Esophagus mucosa (tissue), 1 donor: ENCODE measurements at places on chromosomes 2 and 18. TPM values are rescaled to one million over a fixed set of nuclear protein-coding genes. Genes with fewer than 3 reads are reported as not detected.

- ATAC-seq, result peak; percentile 39
Observed at GRCh38 chr2:208025814-208026184, 472 bp upstream of the PLEKHM3 start.

DNA sequence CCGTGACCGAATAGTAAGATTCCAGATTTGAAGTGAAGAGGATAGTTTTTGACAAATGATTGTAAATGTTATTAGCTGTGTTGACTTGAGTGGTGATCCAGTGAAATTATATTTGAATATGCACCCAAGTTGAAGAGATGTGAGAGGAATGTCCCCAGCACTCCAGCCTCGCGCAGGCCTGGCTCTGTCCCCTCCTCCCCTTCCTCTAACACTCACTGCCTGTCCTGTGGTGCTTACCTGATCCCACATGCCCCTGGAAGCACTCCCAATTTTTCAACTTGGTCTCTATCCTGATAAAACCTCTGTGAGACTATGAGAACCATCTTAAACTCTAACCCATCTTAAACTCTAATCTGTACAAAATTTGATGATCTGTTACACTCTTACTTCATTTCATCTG lies 154.7 kb upstream of the LRP1B start:
- no peak for ATAC-seq

GRCh38 chr2:109218792-109219126 lies 89.8 kb downstream of the SH3RF3 start:
- no peak for ATAC-seq

Gene ATP9B
- 19.6 TPM for total RNA-seq

GRCh38 chr2:25489631-25490030 lies 147.9 kb upstream of the DNMT3A start:
- ATAC-seq, result no peak

Gene TRIB2
- 12.7 TPM for total RNA-seq

DNA sequence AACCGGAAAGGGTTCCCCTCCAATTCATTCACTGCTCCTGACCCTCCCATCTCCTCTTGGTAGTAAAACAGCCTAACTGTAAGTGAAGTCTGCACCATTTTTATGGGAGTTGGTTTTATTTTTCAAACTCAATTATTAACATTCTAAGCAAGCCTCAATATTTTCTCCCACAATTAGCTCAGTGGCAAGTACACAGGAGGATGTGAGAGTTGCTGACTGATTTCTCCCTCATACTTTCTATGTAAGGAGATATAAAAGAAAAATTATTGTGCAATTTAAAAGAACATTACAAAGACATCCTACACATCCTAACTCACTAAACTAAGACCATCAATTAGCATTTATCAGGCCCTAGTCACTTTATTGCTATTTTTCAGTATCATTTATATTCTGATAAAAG lies 73.9 kb downstream of the PIAS2 start:
- no peak for ATAC-seq

Gene AKAIN1
- total RNA-seq, result not detected

GRCh38 chr2:10566018-10566417 lies 117.9 kb upstream of the ODC1 start:
- no peak for ATAC-seq

DNA sequence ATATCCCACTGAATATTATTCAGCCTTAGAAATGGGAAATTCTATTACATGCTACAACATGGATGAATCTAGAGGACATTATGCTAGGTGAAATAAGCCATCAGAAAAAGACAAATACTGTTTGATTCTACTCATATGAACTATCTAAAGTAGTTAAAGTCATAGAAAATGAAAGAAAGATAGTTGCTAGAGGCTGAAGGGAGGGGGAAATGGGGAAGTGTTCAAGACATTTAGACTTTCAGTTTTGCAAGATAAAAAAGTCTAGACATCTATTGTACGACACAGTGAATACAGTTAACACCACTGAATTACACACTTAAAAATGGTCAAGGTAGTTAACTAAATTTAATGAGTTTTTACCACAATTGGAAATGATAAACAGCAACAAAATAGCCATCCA lies 835.9 kb upstream of the CHAC2 start:
- no peak for ATAC-seq

DNA sequence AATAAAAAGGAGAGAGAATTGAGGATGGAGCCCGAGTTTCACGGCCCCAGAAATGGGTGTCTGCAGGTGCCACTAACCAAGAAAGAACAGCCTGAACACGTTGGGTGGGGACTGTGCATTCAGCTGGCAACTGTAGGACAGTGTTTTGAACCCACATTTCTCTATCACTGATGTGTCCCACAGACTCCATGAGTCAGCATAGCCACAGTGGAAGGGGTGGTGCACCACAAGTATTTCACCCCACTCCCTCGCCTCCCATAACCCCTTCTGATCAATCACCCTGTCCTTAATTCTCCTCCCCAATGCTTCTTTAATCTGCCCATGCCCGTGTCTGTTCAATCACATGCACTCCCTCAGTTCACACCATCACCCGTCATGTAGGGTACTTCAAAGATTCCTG lies 291.5 kb downstream of the ZNF516 start:
- no peak for ATAC-seq

Gene RMC1
- 17.4 TPM for total RNA-seq

GRCh38 chr18:40868110-40868858 lies 1086.8 kb upstream of the PIK3C3 start:
- peak; percentile 96 for ATAC-seq

Gene KCNK3
- 0.44 TPM for total RNA-seq

Gene NETO1
- total RNA-seq, result not detected

- no peak for ATAC-seq
Observed at GRCh38 chr2:1798115-1798784, 53.9 kb upstream of the PXDN start.

Gene TXNDC2
- not detected for total RNA-seq

DNA sequence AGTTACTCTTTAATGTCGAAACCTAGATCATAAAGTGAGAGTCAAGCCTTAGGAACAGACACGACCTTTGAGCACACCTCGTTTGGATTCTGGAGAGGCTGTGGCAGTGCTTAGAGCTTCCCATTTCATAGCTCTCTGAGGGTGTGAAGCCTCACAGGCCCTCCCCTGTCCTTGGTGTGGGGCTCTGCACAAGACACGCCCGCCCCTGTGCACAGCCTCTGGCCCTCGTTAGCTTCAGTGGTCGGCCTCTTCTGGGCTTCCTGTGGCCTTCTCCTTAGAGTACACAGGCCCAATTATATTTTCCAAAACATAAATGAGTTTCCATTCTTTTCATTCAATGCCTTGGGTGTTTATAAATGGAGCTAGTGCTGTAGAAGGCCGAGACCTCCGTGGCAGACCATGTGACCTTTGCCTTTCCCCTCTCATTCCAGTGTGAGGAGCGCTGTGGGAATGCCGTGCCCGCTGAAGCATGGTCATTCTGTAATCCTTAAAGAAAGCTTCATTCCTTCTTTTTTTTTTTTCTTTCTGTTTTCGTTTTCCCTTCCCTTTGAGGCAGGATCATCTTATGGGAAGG lies 208.6 kb downstream of the DCDC2C start:
- no peak for ATAC-seq

GRCh38 chr18:49447810-49448745 lies 12.4 kb downstream of the DYM start:
- ATAC-seq, result peak; percentile 69

- no peak for ATAC-seq
Observed at GRCh38 chr2:232581725-232582124, 31.2 kb downstream of the EIF4E2 start.

DNA sequence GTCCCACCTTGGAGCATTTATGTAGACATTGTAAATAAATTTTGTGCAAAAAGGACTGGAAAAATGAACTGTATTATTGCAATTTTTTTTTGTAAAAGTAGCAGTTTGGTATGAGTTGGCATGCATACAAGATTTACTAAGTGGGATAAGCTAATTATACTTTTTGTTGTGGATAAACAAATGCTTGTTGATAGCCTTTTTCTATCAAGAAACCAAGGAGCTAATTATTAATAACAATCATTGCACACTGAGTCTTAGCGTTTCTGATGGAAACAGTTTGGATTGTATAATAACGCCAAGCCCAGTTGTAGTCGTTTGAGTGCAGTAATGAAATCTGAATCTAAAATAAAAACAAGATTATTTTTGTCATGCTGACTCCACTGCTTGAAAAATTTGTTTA lies 137.5 kb downstream of the MEIS1 start:
- no peak for ATAC-seq

GRCh38 chr2:127422559-127423477 lies 4.6 kb downstream of the PROC start:
- ATAC-seq, result peak; percentile 37

DNA sequence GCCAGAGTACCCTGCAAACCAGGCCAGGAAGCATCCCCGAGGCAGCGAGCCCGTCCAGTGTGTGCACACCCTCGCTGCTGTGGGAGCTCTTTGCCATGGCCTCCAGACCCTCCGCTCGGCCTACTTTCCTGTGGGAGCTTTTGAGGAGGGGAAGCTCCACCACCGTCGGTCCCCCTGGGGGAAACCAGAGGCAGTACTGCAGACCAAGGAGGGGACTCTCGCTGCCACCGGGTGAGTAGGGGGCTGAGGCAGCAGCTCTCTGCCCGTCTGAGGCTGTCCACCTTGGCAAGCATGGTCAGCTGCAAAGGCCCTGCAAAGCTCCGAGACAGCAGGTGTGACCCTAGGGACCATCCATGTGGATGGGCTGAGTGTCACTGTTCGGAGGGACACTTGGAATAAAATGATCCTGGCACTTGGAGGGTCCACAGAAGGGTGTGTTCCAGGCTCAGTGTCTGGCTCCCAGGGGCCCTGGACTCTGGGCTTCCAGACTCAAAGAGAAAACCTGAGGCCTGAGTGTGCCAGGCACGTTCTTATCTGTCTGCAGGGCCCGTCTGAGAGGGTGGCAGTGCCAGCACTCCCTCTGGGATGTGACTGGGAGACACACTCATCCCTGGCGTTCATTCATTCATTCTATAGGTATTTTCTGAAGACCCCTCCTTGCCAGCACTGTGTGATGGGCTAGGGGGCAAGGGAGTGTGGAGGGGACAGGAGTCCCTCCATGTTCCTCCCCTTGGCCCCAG lies 282.8 kb upstream of the HS6ST1 start:
- ATAC-seq, result no peak

DNA sequence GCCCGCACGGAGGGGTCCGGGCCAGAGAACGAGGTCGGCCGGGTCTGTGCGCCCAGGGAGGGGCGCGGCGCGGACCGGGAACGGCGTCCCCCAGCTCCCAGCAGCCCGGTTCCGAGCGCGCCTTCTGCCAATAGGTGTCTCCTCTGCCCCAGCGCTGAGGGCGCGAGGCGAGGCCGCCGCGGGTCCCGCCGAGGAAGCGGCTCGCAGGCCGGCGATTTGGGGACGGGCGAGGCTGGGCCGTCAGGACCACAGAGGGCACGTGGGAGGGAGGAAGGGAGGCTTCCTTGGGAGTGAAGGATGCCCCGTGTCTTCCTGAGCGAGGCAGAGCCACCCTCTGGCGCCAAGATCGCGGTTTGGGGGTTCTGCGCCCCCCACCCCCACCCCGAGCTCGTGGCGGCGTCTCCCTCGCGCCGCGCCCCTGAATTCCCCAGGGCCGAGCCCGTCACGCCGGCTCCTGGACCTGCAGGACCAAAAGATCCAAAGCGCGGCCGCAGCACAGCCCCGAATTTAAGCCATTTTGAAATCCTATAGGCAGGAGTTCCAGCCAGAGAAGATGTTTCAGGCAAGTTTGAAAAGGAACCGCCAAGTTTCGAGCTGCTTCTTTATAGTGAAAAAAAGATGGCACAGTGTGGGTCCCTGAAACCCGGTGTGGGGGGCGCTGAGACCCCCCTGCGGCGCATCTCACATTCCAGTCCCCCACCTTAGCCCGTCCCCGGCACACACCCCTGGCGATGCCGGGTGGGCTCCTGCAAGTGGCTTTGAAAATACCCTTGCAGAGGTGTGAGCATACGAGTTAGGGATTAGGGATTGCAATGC lies 909 bp downstream of the NFATC1 start:
- ATAC-seq, result no peak

Gene MEP1B
- total RNA-seq, result not detected

- no peak for ATAC-seq
Observed at GRCh38 chr2:16584824-16585540, 80.7 kb downstream of the CYRIA start.

GRCh38 chr18:7521226-7521856 lies 45.8 kb upstream of the PTPRM start:
- no peak for ATAC-seq

GRCh38 chr18:24560511-24560981 lies 100.1 kb downstream of the HRH4 start:
- no peak for ATAC-seq

DNA sequence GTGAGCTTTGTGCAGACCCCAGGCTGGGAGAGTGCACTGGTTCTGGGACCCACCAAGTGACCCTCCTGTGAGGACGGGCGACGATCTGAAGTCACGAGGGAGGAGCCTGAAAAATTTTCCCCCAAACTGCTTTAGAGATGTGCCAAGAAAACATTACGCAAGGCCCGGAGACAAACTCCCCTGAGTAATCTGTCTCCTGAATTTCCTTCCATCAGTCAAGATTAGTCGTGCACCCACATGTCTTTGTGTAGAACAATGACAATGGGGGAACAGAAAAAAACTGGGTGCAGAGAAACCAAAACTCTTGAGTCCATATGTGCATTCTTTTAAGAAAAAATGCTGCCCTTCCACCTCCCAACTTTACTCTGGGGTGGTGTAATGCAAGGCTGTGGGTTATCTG lies 12.6 kb upstream of the NCK2 start:
- ATAC-seq, result peak; percentile 81

DNA sequence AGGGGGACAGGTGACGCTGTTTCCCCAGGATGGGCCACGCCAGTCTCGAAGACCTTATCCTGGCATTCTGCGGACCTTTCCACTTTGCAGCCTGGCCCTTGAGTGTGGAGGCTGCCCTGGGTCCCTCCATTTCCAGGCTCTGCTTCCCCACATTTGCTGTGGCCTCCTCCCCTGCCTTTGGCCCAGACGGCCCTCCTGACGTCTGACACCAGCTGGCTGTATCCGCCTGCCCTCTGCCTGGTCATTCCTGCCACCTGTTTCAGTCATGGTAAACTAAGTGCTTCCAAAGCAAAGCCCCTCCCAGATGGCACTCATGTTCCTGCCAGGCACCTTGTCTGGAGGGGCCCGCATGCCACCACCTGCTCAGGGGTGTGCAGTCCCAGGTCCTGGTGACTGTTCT lies 95.1 kb downstream of the ASB1 start:
- ATAC-seq, result no peak

- ATAC-seq, result peak; percentile 65
Observed at GRCh38 chr2:8851811-8852560, 14.6 kb upstream of the KIDINS220 start.

- peak; percentile 70 for ATAC-seq
Observed at GRCh38 chr18:62512996-62513395, 9.8 kb upstream of the ZCCHC2 start.

DNA sequence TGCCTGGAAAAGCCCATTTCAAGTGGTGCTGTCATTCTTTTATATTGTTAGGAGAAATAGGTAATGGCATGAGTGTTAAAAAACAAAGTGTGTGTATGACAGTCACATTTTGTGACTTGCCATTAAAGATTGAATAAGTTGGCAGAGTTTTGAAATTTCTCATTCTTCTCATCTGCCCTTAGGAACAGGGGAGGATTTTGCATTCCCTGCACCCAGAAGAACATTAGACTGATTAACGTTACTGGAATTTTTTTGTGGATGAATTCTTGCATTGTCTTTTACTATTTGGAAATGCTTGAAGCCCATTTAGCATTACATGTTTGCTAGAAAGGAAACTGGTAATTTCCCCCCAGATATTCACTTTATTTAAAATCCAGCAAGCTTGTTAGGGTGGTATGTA lies 162.2 kb downstream of the BABAM2 start:
- no peak for ATAC-seq

Gene DSC3
- 319 TPM for total RNA-seq

GRCh38 chr2:12715258-12716031 lies 1.3 kb upstream of the TRIB2 start:
- ATAC-seq, result no peak
